ENCODE measurements at places on chromosomes 7 and 10.

- no peak for DNase-seq
- peaks cover 3% of the 10 kb centered on the region for H3K27me3 ChIP-seq
Measured at GRCh38 chr10:69685426-69685801, 55.4 kb downstream of the FAM241B start.

DNA sequence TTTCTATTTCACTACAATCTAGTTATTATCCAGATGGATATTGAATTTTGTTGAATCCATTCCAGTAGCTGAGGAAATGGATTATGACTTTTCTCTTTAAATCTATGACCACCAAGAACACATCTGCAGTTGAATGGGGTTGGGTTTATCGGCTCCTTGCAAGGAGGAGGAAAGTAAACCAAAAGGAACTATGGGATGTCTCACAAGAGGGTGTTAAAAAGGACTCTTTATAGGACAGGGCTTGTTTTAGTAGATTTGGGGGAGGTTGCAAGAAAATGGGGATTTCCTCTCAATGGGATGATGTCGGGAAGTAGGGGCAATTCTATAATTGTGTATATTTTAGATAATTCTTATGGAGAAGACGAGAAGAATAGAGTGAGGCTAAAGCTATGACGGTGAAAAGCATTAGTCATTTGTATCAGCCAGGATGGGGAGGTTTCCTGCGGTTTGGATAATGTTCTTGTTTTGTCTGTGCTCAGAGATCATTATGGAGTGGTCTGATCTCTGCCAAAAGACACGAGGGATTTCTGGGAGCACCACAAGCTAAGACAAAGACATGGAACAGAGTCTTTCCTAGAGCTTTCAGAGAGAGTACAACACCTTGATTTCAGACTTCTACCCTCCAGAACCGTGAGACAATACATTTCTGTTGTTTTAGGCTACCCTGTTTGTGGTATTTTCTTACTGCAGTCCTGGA lies 5.3 kb upstream of the LRRC61 start:
- H3K27me3 ChIP-seq = no peaks in the 10 kb centered on the region
- no peak overlapping the region for H3K4me3 ChIP-seq
- DNase-seq = no peak
- no peak overlapping the region for H3K27ac ChIP-seq
- peaks cover 20% of the 10 kb centered on the region for H3K4me1 ChIP-seq

GRCh38 chr7:105330526-105330925 lies 58.2 kb downstream of the SRPK2 start:
- peaks cover 3% of the 10 kb centered on the region for H3K4me1 ChIP-seq
- DNase-seq = no peak

DNA sequence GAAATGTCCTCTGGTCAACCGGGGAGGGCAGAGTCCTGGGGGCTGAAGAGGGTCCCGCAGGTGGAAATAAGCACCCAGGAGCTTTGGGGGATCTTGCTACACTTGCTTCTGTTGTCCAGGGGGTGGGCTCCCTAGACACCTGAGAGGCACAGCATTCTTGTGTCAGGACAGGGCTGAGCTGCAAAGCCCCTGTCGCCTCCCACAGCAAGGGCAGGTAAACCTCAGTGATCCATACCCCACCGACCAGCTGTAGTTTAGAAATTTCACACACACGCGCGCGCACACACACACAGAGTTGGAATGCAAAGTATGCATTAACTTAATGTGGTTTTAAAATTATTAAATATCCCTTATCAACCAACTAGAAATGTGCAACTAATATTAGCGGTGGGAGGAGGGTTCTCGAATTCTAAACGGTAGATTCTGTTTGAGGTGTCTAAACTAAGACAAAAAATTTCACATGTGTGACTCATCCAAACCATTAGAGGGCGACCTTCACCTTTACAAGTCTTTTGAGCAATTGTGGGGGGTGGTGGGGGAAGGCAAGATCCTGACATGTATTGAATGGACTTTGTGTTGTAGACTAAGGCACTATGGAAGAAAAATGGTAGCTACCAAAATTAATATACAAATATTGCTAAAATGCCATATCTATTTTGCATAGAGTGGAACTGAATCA lies 34.3 kb upstream of the PTF1A start:
- no peak overlapping the region for H3K4me3 ChIP-seq
- peaks cover 9% of the 10 kb centered on the region for H3K27me3 ChIP-seq
- DNase-seq = peak; percentile 29
- no peak overlapping the region for H3K27ac ChIP-seq
- no peaks in the 10 kb centered on the region for H3K36me3 ChIP-seq

DNA sequence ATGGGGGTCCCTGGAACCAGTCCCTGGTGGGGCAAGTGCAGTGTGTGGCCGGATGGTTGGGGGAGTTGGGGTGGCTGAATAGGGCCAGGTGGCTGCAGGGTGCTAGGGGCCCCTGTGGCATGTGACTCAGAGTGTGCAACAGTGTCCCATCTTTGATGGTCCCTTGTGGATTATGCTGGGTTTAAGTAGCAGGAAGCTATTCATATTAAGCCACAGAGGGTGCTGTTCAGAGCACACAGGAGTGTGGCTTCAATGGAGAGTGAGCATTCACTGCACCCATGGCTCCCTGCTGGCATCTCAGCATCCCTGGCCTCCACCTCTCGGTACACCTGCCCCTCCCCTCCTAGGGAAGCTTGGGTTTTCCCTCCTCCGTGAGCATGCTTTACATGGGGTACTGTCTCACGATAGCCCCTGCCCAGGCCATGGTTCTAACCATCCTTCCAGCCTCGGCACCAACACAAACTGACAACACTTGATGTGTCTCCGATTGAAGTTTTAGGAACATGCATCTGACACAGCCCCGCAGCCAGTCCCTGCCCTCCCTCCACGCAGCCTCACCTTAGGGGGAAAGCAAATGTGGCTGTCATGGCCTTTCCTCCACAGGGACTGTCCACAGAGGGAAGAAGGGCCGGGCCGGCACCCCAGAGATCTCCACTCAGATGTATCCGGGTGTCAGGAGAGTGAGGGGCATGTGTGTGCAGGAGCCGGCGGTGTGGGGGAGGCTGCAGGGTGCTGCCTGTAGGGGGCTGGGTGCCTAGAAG lies 30.4 kb upstream of the PPIF start:
- no peaks in the 10 kb centered on the region for H3K27me3 ChIP-seq
- H3K4me3 ChIP-seq = no peak overlapping the region
- peaks cover 21% of the 10 kb centered on the region for H3K4me1 ChIP-seq
- H3K27ac ChIP-seq = no peak overlapping the region
- peak; percentile 33 for DNase-seq

DNA sequence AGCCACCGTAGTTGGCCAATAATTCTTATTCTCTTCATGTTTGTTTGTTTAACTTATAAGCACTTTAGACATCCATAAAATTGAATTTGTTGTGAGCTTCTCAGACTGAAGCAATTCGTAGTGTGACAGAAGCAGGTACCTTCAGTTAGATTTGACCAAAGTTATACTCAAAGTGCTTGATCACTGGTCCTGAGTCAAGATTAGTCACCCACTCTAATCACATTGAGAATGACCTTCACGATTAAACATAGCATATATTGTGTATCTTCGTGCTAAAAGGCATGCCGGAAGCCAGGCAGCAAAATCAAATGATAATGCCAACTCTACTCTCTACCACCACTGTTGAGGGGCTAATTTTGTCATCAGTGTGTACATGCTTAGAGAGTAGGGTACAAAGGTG lies 763.7 kb upstream of the MBL2 start:
- no peak overlapping the region for H3K27ac ChIP-seq
- H3K4me1 ChIP-seq = no peaks in the 10 kb centered on the region
- H3K27me3 ChIP-seq = no peaks in the 10 kb centered on the region
- DNase-seq = no peak
- no peaks in the 10 kb centered on the region for H3K36me3 ChIP-seq
- no peak overlapping the region for H3K4me3 ChIP-seq

DNA sequence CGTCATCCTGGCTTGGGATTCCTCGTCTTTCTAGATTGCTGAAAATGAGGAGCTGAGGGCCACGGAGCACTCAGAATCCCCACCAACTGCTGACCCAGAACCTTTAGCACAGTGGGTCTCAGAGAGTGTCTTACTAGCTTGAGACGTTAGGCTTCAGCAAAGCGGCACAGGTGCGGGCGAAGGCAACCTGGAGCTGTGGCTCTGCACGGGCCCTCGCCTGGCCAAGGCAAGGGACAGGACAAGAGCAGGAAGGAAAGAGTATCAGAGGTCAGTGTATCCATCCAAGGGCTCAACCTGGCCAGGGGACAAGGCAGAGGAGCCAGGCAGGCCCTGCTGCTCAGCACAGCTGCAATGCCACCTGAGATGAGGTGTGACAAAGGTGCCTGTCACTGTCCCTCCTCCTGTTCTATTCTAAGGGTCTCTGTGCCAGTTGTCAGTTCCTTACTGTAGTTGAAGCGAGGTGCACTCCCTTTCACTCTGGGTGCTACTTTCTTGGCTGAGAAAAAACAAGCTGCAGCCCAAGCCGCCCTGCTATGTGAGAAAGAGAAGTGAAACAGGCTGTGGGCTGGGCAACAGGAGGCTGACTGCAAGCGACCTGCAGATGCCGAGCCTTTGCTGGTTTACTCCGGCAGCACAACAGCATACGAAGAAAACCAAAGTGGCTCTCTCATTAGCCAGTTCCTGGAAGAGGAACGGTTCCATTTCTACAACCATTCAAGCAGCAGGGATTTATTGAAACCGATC lies 33.3 kb upstream of the KDM7A start:
- peaks cover 85% of the 10 kb centered on the region for H3K4me1 ChIP-seq
- H3K4me3 ChIP-seq = peak overlapping the region; percentile 52
- DNase-seq = peak; percentile 92
- H3K36me3 ChIP-seq = no peaks in the 10 kb centered on the region

- no peaks in the 10 kb centered on the region for H3K36me3 ChIP-seq
- no peak overlapping the region for H3K4me3 ChIP-seq
- no peak for DNase-seq
Measured at GRCh38 chr10:85791818-85792532, 574.6 kb downstream of the GRID1 start.

DNA sequence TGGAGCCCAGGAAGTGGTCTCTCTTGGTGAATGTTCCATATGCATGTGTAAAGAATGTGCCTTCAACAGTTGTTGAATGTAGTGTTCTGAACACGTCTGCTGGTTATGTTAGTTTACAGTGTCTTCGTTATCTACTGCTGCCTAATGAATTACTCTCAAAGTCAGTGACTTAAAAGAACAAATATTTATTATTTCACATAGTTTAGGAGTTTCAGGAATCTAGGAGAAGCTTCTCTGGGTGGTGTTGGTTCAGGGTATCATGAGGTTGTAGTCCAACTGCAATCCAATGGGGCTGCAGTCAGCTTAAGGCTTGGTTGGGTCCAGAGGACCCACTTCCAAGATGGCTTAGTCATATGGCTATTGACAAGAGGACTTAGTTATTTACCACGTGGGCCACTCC lies 36.6 kb upstream of the IGFBP3 start:
- no peak overlapping the region for H3K4me3 ChIP-seq
- no peaks in the 10 kb centered on the region for H3K4me1 ChIP-seq
- no peaks in the 10 kb centered on the region for H3K36me3 ChIP-seq
- no peak overlapping the region for H3K27ac ChIP-seq

DNA sequence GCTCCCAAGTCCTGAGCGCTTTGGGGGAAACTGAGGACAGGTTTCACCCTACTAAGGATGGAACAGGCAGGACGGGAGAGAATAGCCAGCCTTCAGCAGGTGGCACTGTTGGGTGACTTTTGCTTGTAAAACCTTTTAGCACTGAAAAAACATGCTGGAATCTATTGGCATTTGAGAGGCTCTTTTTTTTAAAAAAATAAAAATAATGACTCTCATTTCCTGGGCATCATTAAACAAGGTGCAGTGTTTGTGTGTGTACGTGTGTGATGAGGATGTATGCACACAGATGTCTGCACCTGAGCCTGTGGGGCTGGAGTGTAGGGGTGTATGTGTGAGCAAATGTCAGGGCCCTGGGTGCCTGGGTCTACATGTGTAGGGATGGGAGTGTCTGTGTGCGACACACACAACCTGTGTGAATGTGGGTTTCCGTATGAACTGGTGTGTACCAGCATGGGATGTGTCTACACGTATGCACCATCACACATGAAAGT lies 177.9 kb downstream of the RPS24 start:
- H3K27me3 ChIP-seq = no peaks in the 10 kb centered on the region
- H3K4me3 ChIP-seq = no peak overlapping the region
- no peak overlapping the region for H3K27ac ChIP-seq
- DNase-seq = peak; percentile 15
- no peaks in the 10 kb centered on the region for H3K4me1 ChIP-seq
- H3K36me3 ChIP-seq = no peaks in the 10 kb centered on the region

- no peaks in the 10 kb centered on the region for H3K27me3 ChIP-seq
- H3K4me3 ChIP-seq = no peak overlapping the region
- no peaks in the 10 kb centered on the region for H3K36me3 ChIP-seq
- H3K4me1 ChIP-seq = no peaks in the 10 kb centered on the region
- no peak for DNase-seq
Measured at GRCh38 chr10:94029955-94030354, 36.2 kb downstream of the PLCE1 start.

DNA sequence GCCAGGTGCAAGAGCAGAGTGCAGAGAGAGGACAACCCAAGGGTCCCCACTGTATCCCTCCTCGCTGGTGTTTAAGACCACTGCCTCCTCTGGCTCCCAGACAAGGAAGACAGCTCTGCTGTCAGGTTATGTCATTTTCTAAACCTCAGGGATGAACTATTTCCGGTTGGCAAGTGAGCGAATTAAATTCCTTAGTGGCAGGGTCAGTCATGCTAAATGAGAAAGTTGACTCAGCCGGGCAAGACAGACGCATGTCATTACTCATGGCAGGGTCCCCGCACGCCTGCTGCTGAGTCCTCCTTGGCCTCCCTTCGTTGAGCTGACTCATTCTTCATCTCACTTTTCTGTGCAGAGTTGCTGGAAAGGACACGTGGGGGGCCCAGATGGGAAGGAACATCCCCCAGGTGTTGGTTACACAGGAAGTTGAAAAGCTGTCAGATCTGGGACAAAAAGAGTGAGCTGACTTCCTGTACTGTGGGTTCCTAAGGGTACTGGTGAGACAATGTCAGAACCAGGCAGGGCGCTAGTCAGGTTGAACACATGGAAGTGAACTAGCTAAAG lies 47.1 kb upstream of the UCN3 start:
- H3K4me3 ChIP-seq = no peak overlapping the region
- H3K36me3 ChIP-seq = no peaks in the 10 kb centered on the region
- no peak for DNase-seq
- H3K27ac ChIP-seq = no peak overlapping the region
- H3K4me1 ChIP-seq = no peaks in the 10 kb centered on the region

GRCh38 chr7:128166603-128167041 lies 74.5 kb upstream of the LEP start:
- peak; percentile 44 for DNase-seq
- H3K4me1 ChIP-seq = peaks cover 36% of the 10 kb centered on the region
- peak overlapping the region; percentile 42 for H3K4me3 ChIP-seq
- H3K36me3 ChIP-seq = no peaks in the 10 kb centered on the region
- no peak overlapping the region for H3K27ac ChIP-seq

- no peak overlapping the region for H3K27ac ChIP-seq
- H3K27me3 ChIP-seq = no peaks in the 10 kb centered on the region
- H3K4me1 ChIP-seq = peaks cover 19% of the 10 kb centered on the region
- H3K36me3 ChIP-seq = no peaks in the 10 kb centered on the region
- H3K4me3 ChIP-seq = no peak overlapping the region
- no peak for DNase-seq
Measured at GRCh38 chr7:101936611-101937231, 119.3 kb downstream of the CUX1 start.

GRCh38 chr10:76034353-76035205 lies 603.2 kb downstream of the LRMDA start:
- no peak overlapping the region for H3K4me3 ChIP-seq
- H3K4me1 ChIP-seq = no peaks in the 10 kb centered on the region
- no peaks in the 10 kb centered on the region for H3K36me3 ChIP-seq

Measured in B cell (primary cell).